NB4 (cell line): ENCODE measurements at places on chromosomes 2 and 18.

GRCh38 chr2:28233164-28233676 lies 159.4 kb upstream of the FOSL2 start:
- no peak for DNase-seq

GRCh38 chr18:56721031-56721430 lies 69.9 kb downstream of the WDR7 start:
- no peak for DNase-seq

- no peak for DNase-seq
These were observed 205.6 kb downstream of the ARHGAP15 start for GRCh38 chr2:143334837-143335236.

DNA sequence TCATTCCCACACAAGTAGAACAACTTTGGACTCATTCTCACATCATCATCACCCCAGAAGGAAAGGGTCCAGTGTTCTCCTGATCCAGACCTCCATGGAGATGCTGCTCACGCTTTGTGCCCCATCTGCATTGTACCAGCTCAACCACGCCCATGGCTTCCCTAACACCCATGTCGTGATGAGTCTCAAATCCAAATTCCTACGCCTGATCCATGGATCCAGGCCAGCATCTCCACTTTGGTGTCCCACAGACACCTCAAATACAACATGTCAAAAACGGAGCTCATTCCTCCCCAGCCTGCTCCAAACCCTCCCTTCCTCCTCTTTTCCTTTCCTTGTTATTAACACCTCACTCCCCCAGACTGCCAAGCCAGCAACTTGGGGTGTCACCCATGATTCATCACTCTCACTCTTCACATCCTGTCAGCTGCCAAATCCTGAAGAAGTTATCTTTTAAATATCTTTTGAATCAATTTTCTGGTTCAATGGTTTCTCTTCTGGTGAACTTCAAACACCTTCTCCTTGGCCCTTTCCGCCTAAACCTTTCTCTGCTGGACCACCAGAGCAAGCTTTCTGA lies 30.2 kb upstream of the FAM124B start:
- DNase-seq = no peak

- no peak for DNase-seq
These were observed 177.9 kb downstream of the FAM124B start for GRCh38 chr2:224223851-224224555.

GRCh38 chr2:46866770-46867246 lies 48.8 kb downstream of the MCFD2 start:
- DNase-seq = peak; percentile 33

DNA sequence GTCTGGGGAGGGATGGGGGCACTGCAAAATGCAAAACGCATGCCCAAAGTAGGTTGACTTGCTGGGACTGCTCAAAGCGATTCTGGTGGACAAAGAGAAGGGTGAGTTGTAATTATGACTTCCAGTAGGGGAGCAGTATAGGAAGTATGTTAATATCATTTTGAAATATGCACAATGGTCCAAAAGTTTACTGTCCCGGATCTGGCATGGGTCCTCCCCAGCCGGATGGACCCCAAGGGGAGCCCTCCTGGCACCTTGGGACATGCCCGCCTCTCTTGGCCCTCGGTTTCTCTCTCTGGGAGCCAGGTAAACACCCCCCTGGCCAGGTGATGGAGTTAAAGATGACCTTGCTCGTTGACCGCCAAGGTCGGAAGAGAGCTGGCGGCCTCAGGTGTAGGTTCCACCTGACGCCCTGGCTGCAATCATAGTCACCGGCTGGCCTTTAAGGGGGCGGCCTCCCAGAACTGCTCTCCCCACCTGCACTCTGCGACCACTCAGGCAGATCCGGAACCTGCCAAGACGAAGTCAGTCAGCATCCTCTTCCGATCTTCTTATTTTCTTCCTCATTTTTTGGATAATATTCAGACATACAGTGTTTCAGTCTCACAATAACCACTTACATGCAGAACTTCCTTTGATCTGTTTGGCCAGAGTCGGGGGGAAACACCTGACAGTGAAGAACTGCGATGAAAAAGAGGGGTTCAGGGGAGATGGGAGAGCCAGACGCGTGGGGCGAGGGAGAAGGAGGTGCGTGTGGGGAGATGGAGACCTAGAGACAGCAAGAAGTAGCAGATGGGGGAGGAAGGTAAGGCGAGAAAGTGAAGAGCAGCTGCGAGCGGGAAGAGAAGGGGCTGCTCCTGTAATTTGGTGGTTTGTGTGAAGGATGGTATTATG lies 148.3 kb downstream of the MEIS1 start:
- no peak for DNase-seq

DNA sequence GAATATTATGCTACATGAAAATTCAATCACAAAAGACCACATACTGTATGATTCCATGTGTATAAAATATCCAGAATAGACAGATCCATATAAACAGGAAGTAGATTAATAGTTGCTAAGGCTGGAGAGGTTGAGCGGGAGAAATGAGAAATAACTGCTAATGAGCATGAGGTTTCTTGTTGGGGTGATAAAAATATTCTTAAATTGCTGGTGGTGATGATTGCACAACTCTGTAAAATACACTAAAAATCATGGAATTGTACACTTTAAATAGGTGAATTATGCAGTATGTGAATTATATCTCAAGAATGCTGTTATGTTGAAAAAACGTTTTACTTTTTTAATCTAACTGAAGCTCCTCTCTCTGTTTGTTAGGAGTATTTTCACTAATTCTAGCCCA lies 101.8 kb upstream of the CREB1 start:
- DNase-seq = no peak
